ENCODE measurements at places on chromosomes 16 and 17.

DNA sequence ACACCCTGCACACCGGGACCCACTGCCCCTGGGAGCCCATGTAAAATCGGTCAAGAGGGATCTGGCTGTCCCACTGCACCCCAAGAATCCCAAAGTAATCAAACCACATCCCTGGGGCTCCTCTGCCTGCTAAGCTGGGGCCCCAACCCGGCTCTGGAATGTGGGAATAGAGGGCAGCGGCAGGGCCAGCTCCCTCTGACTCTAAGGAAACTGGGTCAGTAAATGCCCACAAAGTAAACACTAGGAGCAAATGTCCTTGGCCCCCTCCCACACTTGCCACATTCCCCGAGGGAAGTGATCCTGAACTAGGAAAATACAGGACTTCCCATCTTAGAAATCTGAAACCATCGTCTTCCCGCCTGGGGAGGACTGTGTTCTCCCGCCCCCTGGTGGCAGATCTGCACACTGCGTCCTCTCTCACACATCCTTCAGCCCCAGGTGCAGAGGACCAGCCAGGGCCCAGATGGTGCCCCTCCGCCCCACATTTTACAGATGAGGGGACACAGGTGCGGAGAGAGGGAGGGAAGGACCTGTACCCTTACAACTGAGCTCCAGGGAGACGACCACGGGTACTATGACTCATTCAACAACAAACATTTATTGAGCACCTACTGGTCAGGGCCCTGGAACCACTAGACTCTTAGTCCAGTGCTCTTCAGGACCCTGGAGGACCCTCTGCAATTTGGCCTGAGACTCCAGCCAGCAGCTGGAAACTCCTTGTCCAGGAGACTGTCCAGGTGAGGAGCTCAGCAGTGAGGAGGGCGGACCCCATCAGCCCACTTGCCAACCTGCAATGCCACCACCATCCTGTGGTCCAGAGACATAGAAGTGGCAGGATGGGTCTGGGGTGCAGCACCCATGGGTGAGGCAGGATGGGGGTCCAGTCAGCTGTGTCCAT is 10.1 kb downstream of the P3H4 start:
- peak; percentile 74 for DNase-seq

GRCh38 chr17:1010086-1010450 is 13.1 kb downstream of the TIMM22 start:
- DNase-seq, result no peak

GRCh38 chr16:57476546-57477410 is 9.5 kb downstream of the DOK4 start:
- DNase-seq, result no peak

- DNase-seq, result no peak
Measured at GRCh38 chr17:63635787-63636186, 13.6 kb downstream of the MAP3K3 start.

GRCh38 chr16:47065766-47066688 is 77.7 kb downstream of the NETO2 start:
- DNase-seq, result no peak

Measured in NCI-H1694 treated with DMSO at 0.1 percent for 48 hours (cell line).